Fibroblast of skin of left quadriceps (primary cell): ENCODE measurements at places on chromosomes 1 and 21.

GRCh38 chr1:99748419-99748818 is 18.0 kb downstream of the FRRS1 start:
- DNase-seq = no peak

GRCh38 chr1:83839566-83840173 is 159.3 kb downstream of the TTLL7 start:
- peak; percentile 44 for DNase-seq

DNA sequence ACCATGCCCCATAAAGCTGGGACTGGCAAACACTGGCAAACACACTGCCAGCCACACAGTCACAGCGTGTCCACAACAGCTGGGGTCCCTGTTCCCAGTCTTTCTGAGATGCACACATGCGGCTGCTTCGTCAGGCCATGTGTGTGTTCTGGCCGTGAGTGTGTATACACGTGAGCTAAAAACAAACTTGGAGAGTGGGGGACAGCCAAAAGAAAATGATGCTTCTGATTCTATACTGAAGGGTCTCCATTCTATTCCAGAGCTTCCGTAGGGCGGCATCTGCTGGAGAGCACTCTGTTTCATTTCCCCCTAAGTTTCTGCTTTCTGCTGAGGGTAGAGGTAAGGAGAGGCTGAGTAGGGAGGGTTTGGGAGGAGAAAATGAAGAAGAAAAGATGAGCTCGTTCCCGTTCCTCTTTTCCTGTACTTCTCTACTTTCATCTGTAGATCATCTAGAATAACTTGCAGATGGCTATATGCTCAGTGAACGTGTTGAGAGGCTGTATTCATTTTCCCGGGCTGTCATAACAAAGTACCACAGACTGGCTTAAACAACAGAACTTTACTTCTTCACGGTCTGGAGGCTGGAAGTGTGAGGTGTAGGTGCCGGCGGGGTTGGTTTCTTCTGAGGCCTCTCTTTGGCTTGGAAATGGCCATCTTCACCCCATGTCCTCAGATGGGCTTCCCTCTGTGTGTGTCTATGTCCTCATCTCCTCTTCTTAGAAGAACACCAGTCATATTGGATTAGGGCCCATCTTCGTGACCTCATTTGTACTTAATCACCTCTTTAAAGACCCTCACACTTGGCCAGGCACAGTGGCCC is 151.6 kb downstream of the TOMM20 start:
- DNase-seq = no peak

DNA sequence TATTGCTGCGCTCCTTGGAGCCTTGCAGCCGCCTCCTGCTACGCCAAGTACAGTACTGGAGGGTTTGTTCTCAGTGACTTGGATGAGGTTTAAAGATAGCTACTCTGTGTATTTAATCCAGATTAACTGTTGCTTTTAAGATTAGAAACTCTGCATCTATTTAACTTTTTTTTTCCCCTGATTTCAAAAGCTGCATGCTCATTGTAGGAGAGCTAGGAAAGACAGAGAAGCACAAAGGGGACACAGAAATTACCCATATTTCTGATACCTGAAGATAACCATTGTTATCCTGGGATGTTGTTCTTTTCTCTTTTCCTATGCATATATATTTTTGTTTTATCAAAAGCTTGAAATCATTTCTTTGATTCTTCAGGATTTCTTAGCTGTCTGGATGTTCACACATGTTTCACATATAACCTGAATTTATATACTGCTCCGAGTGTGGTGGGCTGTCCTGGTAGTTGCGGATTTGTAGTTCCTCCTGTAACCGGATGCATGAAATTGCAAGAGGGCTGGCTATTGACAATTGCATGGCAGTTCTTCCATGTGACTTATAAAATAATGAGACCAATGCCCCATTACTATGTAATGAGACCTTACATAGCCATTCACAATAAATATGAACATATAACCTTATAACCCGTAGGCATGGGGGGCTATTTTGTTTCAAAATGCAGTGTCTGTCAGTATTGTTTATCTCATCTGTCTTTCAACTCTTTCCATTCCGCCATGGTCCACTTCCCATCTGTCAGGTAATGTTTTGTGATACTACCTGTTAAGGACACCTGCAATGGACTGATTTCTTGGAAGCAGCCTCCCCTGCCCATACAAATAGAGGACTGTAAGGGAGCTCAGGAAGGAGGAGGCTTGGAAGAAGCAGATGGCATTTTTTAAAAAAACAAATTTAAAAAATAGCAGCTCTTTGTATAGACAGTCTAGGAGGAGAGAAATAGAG is 1.4 kb downstream of the RAVER2 start:
- no peak for DNase-seq

GRCh38 chr1:55503663-55504305 is 288.6 kb upstream of the USP24 start:
- no peak for DNase-seq

- no peak for DNase-seq
These were observed 60.0 kb upstream of the GRIK3 start for GRCh38 chr1:37094302-37094701.

- DNase-seq = no peak
These were observed 1.8 kb upstream of the SLC19A2 start for GRCh38 chr1:169487561-169487960.

- DNase-seq = no peak
These were observed 137.8 kb upstream of the COA6 start for GRCh38 chr1:234235434-234235881.

DNA sequence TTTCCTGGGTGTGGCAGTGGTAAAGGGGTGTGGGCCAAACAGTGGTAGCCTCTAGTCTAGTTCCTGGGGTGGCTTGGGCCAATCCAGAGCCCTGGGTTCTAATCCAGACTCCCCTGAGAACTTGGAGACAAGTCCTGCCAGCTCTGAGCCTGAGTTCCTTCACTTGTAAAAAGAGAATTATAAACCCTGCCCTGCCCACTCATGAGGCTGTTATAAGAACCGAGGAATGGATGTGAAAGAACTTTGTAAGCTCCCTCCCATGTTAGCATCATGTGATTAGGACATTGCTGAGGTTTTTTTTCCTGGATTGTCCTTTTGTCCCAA is 131.0 kb downstream of the RRAGC start:
- DNase-seq = no peak

GRCh38 chr1:188129856-188130838 is 1301.4 kb downstream of the PLA2G4A start:
- no peak for DNase-seq

DNA sequence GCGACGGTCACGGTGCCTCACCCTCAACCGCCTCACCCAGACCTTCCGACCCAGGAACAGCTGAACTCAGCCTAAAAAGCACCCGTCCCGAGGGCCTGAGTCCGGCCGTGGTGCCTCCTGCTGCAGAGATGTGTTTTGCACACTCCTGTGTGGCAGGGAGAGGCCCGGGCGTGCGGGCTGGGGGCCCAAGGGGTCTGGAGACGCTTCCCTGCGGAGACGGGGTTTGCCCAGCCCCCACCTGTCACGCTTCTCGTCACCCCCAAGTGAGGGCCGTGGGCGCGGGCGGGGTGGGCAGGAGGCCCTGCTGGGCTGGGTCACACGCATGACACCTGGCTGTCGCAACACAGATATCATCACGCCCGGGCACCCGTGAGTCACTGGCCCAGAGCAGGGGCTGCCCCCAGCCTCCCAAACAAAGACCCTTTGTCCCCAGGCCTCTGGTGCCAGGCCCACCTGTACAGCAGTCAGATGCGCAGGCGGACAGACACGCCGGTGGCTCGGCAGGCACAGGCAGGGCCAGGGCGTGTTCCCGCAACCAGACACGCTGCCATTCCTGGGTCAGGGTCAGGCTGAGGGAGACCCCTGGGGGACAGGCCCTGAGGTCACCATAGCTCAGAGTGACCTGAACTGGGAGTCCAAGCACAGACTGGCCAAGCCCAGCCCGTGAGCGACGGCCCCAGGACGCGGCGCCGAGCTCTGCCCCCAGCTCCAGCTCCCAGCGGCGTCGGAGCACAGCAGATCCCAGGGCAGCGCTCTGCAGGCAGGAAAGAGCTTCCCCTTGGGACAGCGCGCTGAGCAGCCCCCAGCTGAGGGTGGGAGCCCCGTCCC is 6.1 kb downstream of the B3GALT6 start:
- DNase-seq = no peak

- no peak for DNase-seq
These were observed 38.0 kb downstream of the CTH start for GRCh38 chr1:70449049-70449448.

DNA sequence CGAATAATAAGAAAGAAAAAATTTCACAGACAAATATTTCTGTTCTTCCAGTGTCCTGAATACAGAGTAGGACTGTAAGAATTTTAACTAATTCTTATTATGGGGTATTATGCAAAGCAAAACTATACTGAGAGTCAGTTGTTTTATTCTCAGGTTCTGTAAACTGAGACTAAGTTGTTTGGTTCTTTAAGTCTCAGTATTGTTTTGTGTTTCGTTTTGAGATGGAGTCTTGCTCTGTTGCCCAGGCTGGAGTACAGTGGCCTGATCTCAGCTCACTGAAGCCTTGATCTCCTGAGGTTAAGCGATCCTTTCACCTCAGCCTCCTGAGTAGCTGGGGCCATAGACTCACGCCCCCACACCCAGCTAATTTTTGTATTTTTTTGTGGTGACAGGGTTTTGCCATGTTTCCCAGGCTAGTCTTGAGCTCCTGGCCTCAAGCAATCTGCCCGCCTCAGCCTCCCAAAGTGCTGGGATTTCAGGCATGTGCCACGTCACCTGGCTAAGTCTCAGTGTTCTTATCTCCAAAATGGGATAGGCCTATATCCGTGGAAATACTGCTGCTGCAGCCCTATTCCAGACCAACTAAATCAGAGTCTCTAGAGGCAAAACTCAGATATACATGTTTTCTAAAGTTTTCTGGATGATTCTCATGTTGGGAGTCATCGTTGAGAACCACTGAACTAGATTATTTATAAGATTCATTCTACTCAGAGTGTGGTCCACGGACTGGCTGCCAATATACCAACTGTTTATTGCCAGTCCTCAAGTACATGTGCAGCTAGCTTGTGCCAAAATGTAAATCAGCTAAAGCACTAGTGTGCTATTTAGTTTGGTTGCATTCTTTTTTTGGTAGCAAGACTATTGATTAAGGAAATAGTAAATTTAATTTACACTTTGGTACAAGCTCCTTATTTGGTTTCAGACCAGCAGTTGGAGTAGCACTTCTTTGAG is 116.6 kb downstream of the HS2ST1 start:
- DNase-seq = no peak

GRCh38 chr1:106249365-106249764 is 807.1 kb upstream of the PRMT6 start:
- no peak for DNase-seq

DNA sequence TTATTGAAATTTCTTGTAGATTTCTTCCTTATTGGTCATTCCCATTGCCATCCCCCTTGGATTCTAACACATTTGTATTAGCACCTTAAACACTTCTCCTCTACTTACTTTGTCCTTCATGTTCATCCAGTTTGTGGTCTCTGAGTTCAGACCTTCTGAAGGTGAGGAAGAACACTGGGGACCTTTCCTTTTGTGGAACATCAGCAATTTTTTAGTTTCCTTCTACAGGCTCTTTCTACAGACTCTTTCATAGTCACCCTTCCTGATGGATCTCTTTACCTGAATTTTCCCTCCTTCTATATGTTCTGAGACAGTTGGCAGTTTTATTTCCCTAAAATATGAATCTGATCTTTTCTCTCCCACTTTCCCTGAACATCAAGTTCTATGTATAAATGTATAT is 4.4 kb upstream of the PALMD start:
- no peak for DNase-seq

GRCh38 chr1:10242811-10243210 is 32.4 kb downstream of the KIF1B start:
- DNase-seq = no peak

- no peak for DNase-seq
These were observed 41.6 kb downstream of the LAMC2 start for GRCh38 chr1:183227422-183228346.

GRCh38 chr1:5150191-5150590 is 495.8 kb downstream of the AJAP1 start:
- no peak for DNase-seq

DNA sequence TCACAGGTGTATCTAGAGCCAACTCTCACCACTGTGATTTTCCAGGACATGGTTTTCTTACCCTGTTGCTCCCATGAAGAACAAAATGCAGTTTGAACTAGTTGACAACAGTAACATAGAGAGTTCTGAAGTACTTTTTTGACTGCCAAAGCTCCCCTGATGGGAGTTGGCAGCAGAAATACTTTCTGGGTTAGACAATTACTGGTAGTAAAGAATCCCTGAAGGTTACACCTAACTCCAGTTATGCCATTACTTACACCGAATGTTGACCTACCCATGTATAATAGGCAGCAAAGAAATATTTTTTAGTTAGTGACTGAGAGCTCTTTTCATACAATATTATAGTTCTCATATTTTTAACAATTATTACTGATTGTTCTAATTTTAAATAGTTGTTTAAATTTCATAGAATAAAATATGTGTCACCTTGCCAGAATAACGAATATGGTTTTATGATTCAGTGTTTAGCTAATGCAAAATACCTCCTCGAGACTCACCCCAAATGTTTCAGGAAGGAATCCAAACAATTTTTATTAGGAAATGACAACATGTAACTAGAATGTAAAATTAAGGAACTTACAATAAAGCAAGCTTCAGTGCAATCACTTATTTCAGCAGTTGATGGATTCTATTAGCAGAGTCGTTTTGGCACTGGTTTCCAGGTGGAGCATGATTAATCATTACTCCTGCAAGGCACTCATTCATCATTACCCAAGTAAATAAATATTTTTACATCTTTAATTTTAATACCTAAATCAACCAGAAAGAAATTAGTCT is 237.6 kb downstream of the MRPL39 start:
- DNase-seq = peak; percentile 86

DNA sequence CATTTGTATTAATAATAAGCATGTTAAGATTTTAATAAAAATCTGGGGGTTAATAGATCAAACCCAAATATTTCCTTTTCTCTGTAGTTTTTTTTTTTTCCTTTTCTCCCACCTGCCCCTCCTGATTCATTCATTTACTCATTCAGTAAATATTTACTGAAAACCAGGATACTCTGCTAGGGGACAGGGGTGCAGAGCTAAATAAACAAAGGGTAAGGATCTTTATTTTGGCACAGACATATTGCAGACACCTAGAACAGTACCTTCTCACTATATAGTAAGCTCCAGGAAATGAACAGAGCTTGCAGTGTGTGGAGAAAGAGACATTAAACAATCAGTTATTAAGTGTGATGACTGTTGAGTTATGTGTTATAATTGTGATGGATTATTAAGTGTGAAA is 60.9 kb downstream of the AK5 start:
- DNase-seq = no peak

- DNase-seq = no peak
These were observed 17.1 kb downstream of the MTOR start for GRCh38 chr1:11245248-11245647.

DNA sequence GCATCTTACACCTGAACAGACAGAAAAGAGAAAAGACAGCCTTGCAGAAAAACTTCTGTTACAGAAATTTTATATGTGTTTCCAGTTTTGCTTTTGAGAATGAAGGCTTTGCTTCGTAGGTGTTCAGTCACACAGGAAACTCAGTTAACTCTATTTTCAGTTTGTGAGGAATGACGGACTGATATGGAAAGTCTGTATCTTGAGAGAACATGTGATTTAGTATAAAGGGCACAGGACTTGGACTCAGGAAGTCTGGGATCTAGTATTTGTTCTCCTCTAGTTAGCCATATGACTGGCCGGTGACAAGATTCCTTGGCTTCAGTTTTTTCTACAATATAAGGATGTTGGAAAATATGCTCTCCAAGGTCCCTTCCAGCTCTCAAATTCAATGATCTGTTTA is 149.1 kb downstream of the OLFM3 start:
- no peak for DNase-seq

- no peak for DNase-seq
These were observed 842 bp upstream of the ZC3H12A start for GRCh38 chr1:37473431-37474045.

GRCh38 chr1:13819642-13820041 is 119.7 kb downstream of the PRDM2 start:
- no peak for DNase-seq
